ENCODE measurements at places on chromosomes 3 and 15. TPM values are rescaled to one million over a fixed set of nuclear protein-coding genes. Genes with fewer than 3 reads are reported as not detected.

GOLGA6L7 gene
- polyA plus RNA-seq = 0.05 TPM

SCN11A gene
- 0.59 TPM for polyA plus RNA-seq

ADAMTS7 gene
- 0.94 TPM for polyA plus RNA-seq

PLSCR2 gene
- polyA plus RNA-seq = 0.16 TPM

IGSF10 gene
- 0.48 TPM for polyA plus RNA-seq

PLA2G4B gene
- 45.4 TPM for polyA plus RNA-seq

SERINC4 gene
- 0.52 TPM for polyA plus RNA-seq

ISL2 gene
- polyA plus RNA-seq = 0.23 TPM

CNTN6 gene
- polyA plus RNA-seq = not detected

RBSN gene
- polyA plus RNA-seq = 8.7 TPM

FSTL1 gene
- polyA plus RNA-seq = 27.1 TPM

FAM43A gene
- polyA plus RNA-seq = 6.2 TPM

KCNMB2 gene
- 0.09 TPM for polyA plus RNA-seq

C3orf80 gene
- polyA plus RNA-seq = 0.21 TPM

EXOG gene
- 14.4 TPM for polyA plus RNA-seq

TPRG1 gene
- polyA plus RNA-seq = 3.2 TPM

GOLGA6A gene
- polyA plus RNA-seq = 0.09 TPM

CCR2 gene
- 2.4 TPM for polyA plus RNA-seq

LTF gene
- polyA plus RNA-seq = 64.3 TPM

SPESP1 gene
- 3.8 TPM for polyA plus RNA-seq

PCOLCE2 gene
- 4.7 TPM for polyA plus RNA-seq

CAMK2N2 gene
- polyA plus RNA-seq = 0.14 TPM

AADACL2 gene
- 3.4 TPM for polyA plus RNA-seq

EIF1B gene
- 101 TPM for polyA plus RNA-seq

NPAP1 gene
- not detected for polyA plus RNA-seq

All from thymus (tissue), 14 donors.